D721Med (cell line): ENCODE measurements at places on chromosomes 7 and 10.

- DNase-seq: no peak
Measured at GRCh38 chr10:306675-307185, 171.5 kb downstream of the ZMYND11 start.

DNA sequence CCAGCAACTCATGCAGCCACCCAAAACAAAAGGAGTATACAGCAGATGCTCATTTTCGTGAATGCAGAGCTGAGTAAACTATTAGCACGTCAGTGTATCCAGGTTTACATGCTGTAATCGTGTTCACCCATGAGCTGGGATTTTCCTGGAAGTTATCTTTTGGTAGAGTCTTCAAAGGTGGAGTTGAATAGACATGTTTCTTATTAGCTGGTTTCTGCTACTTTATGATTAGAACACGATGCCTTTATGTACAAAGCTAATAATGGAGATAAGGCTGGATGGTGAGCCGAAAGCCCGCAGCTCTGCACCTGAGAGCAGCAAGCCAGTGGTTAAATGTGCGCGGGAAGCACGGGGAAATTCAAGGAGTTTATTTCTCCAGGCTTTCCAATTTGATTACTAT, 123.8 kb downstream of the ADARB2 start:
- no peak for DNase-seq

DNA sequence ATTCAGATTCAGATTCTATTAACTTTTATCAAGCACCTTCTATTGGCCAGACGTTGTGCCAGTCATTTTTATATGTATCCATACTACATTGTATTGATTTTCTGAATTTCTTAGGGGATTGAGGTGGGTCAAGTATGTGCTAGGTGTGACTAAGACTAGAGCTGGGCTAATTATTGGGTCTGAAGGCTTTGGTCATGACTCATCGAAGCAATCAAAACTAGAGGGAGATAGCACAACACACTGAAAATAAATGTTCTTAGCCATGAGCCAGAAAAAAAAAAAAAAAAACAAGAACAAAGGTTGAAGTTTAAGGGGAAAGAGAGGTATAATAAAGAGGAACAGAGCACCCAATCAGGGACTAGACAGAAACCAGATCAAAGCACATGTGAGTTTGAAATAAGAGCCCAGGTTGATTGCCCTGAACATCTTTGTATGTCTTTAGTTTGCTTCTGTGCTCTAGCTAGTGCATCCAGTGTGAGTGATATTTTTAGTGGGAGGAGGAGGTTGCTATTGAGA, 171.6 kb upstream of the FOXP2 start:
- no peak for DNase-seq

GRCh38 chr7:140230861-140231770, 54.3 kb upstream of the KDM7A start:
- peak; percentile 67 for DNase-seq

GRCh38 chr7:103932389-103932788, 57.1 kb downstream of the RELN start:
- DNase-seq: no peak

- no peak for DNase-seq
Measured at GRCh38 chr10:129807211-129807610, 156.9 kb downstream of the EBF3 start.

- no peak for DNase-seq
Measured at GRCh38 chr7:35029311-35029710, 8.0 kb downstream of the DPY19L1 start.

DNA sequence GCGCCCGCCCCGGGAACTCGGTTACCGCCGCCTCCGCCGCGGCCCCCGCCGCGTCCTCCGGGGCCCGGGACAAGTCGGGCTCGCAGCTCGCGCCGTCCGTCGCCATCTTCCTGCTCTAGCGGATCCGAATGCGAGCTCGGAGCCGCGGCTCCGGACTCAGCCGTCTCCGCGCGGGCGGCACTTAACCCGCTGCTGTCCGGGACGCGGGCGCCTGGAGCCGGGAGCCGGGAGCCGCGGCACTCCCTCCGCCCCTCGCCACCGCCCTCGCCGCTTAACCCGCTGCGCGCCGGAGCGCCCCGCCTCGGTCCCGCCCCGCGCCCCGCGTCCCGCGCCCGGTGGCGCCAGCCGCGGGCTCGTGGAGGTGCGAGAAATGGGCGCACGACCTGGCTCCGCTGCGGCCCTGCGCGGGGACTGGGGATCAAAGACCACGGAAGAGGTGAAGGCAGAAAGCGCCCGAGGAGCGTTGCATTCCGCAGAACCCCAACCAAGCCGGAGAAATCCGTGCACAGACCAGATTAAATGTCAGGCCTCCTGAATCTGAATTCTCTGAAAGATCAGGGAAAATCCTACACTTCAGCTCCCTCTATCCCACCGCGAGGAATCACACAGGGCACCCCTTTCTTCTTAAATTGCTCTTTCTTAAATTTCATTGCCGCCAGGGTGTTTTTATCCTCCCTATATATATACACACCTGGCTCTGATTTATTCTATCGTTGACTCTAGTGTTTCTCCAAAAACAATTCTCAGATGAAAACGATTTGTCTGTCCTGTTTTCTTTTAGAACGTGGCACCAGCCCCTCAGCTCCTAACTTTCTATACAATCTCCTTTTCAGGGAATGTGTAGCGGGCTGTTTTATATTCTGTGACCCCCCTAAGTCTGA, at the start of gene CTTNBP2:
TSS of gene CTTNBP2 (minus strand) at position 132 of the 881 bp plus-strand sequence. CDS start at position 106, 26 bp downstream.
- no peak for DNase-seq

- no peak for DNase-seq
Measured at GRCh38 chr10:128429835-128430513, 303.8 kb upstream of the MKI67 start.

- no peak for DNase-seq
Measured at GRCh38 chr10:100025576-100025975, 15.8 kb upstream of the DNMBP start.

DNA sequence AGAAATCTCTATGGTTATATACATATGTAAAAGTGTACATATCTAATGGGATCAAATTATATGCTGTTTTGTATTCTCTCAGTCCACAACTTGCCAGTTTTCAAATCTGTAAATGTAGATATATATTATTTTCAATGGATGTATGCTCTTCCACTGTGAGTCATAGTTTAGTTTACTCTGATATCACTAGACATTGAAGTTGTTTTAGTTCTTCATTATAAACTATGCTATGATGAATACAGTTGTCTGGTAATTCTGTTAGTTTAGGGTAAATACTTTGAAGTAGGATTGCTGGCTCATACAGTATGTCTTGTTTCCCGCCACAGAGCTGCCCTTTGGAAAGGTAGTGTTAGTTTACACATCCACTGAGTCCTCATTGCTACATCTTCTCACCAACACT, 25.2 kb downstream of the SDK1 start:
- no peak for DNase-seq

DNA sequence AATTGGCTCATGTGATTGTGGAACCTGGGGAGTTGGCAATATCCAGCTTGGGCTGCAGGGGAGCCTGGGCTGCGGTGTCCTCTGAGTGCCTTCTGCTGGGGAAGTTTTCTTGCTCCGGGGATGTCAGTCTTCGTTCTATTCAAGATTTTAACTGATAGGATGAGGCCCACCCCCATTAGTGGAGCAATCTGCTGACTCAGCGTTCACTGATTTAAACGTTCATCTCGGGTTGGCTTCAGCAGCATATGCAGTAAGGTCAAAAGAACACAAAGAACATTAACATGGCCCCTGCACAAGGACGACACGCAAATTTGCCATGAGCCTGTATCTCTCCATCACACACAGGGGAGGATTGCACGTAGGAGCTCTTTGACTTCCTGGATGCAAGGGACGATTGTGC, 360.6 kb upstream of the ADARB2 start:
- DNase-seq: no peak

- no peak for DNase-seq
Measured at GRCh38 chr10:31112961-31113360, 81.3 kb upstream of the ZNF438 start.

DNA sequence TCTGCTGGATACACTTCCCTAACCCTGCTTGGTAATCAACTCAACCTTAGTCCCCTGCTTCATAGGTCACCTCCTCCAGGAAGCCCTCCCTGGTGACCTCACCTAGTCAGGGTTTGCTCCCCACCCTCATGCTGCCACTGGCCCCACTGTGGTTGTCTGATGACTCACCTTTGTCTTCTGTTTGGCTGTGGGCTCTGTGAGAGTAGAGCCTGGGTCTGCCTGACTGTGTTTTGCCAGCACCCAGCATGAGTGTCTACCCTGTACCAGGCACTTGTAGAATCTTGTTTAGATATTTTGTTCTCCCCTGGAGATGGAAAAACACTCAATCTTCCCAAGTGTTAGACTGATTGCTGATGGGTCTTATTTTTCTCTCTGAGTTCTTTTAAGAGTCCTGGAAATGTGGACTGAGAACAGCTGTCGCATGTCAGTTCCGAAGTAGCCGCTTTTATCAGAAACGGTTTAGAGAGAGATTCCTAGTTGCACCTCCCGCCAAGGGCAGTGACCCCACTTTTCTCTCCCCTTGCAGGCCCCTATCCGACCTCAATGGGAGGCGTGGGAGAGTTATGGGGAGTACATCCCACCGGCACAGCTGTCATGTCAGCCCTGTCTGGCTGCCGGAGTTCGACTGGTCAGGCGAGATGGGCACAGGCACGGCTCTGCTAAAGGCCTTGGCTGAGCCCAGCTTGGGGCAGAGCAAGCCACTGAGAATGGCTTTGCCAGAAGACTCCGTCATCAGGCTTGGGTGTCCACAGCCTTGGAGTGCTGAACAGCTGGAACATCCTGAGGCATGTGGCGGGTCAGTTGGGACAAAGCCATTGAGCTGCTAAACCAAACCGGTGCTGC, 134.3 kb downstream of the GRK5 start:
- DNase-seq: no peak

GRCh38 chr10:14584661-14585060, 190.0 kb downstream of the FAM107B start:
- no peak for DNase-seq

DNA sequence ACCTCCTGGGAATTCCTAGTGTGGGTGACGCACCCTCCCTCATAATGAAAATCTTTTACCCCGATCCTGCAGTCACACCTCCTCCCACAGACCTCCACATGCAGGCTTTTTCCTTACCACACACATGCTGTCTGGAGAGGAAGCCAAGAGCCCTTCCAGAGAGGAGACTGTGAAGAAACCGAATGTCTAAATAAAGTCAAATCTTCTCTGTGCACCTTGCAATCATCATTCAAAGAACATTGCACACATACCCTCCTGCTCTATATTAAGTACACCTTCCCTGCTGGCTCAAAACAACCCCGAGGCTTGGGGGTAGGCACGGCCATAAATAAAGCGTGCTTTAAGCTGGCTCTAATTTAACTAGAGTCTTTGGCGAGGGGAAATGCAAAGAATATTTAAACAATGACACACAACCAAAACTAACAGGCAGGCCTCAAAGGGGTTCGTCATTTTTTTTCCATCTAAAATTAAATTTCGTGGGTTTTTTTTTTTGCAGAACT, 34.9 kb downstream of the CALML3 start:
- no peak for DNase-seq

DNA sequence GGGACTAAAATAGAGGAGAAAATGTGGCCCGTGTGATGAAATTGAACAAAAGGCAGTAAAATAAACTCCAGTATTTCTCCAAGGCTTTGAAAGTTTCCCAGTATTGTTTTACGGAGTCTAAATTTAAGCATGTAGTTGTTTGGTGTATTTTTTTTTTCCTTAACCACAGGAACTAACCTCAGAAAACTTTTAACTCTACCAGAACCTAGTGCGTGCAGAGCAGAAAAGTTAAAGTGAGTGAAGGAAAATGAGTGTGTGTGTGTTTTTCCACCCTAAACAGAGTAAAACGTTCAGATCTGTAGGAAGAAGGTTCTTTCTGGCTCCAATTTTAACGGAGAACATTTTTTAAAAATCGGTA, 812 bp downstream of the PROSER2 start:
- DNase-seq: no peak

- DNase-seq: no peak
Measured at GRCh38 chr7:151565541-151565940, 45.8 kb upstream of the RHEB start.

DNA sequence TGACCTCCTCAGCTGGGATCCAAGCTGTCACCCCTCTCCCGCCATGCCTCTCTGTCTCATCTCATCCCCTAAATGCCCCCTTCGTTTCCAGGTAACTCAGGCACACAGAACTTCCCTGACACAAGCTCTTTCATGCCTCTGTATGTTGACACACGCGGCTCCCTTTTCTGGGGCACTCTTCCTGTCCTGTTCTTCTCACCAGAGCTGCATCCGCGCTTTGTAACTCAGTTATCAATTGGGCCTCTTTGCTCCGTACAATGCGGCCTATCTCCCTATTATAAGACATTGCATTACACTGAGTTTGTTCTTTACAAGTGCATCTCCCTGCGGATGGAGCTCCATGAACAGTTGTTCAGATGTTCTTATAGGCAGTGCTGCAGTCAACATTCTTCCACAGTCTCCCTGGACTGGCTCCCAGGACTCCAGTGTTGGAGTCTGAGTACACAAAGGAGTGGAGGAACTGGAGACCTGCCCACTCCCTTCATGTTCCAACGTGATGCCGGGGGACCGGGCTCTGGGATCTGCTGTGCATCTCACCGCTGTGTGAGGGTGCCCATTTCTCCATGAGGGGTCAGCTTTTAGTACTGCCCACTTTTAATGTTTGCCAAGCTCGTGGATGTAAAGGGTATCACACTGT, 56.9 kb upstream of the TNS3 start:
- no peak for DNase-seq

DNA sequence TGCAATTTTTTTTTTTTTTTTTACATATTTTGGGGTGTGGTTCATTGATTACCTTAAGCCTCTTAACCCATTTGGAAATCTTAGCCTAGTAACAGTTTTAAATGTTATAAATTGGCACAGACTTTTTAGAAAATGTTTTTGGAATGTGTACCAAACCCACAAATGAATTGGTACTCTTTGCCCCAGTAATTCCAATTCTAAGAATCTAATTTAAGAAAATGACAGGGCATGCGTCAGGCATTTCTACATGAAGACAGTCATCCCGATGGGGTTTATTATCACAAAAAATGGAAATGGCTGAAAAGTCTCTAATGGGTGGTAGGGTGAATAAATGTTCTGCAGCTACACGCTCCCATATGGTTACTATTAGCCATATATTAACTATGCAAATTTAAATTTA, 54.9 kb downstream of the ITIH5 start:
- DNase-seq: no peak

GRCh38 chr7:139124084-139124914, 14.8 kb upstream of the ZC3HAV1 start:
- no peak for DNase-seq
